Upper lobe of right lung (tissue), 1 donor: ENCODE measurements at places on chromosomes 5 and 9.

GRCh38 chr9:89010056-89010455 is 18.8 kb downstream of the S1PR3 start:
- no peak for DNase-seq

GRCh38 chr9:2479056-2479565 is 142.5 kb upstream of the VLDLR start:
- no peak for DNase-seq

- DNase-seq: no peak
Measured at GRCh38 chr9:89382026-89382986, 64.0 kb downstream of the SECISBP2 start.

GRCh38 chr5:177546258-177546741 is 8.1 kb downstream of the FAM193B start:
- DNase-seq: no peak

- no peak for DNase-seq
Measured at GRCh38 chr9:79912318-79913070, 340.7 kb downstream of the TLE4 start.

- DNase-seq: no peak
Measured at GRCh38 chr5:41087461-41087860, 16.3 kb upstream of the MROH2B start.

GRCh38 chr5:87785554-87786335 is 373.0 kb upstream of the CCNH start:
- DNase-seq: no peak

DNA sequence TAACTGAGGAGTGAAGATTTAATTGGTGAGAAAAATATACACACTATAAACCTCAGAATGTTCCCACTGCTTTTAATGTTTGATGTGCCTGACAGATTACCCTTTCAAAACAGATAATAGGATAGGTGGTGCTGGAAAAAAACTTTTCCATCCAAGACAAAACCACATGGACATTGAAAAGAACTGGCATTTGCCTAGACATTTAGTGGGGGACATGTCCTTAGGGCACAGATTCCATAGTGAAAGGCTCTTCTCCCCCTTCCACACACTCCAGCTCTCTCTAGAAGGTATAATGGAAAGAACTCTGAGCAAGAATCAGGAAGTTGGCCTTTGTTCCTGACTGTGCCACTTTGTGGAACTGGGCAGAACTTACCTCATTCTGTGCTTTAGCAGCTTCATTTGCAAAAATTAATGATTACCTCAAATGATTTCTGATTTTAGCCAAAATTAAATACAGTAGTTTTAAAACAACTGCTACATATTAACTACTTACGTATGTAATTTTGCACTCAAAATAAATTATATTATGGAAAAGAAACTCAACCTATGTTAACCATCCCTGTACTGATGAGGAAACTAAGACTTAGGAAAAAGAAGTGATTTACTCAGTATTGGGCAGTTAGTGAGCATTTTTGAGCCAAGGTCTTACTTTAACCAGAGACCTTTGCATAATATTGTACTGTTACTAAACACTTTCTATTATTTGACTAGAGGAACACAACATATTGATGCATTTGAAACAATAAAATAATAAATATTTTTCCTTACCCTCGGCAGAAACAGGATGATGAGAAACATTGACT is 43.3 kb downstream of the TMC1 start:
- no peak for DNase-seq
